NCI-H1930 (cell line): ENCODE measurements at places on chromosomes 2 and 18.

DNA sequence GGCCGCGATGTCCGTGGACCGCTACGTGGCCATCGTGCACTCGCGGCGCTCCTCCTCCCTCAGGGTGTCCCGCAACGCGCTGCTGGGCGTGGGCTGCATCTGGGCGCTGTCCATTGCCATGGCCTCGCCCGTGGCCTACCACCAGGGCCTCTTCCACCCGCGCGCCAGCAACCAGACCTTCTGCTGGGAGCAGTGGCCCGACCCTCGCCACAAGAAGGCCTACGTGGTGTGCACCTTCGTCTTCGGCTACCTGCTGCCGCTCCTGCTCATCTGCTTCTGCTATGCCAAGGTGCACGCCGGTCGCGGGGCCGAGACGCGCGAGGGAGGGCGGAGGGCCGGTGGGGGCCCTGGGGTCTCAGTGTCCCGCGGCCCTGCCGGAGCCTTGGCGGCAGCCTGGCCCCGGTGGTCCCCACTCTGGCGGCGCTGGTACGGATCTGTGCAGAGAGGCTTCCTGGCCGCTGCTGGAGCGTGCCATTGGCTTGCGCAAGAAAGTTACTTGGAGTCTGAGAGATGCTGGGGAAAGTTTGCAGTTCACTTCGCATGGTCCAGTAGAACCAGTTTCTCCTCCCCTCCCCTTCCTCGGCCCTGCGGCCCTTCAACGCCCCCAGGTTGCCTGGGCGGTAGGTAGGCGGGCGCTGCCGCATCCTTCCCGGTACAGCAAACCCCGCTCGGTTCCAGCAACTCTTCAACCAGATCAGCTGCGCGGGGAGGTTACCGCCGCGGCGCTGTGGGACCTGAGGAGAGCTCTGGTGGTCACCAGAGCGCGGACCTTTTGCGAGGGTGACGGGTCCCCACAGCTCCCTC, 1.5 kb downstream of the GALR1 start:
- no peak for DNase-seq

- no peak for DNase-seq
Measured at GRCh38 chr2:119282996-119283511, 59.4 kb downstream of the STEAP3 start.

- DNase-seq = no peak
Measured at GRCh38 chr18:3524706-3525105, 74.7 kb downstream of the TGIF1 start.

DNA sequence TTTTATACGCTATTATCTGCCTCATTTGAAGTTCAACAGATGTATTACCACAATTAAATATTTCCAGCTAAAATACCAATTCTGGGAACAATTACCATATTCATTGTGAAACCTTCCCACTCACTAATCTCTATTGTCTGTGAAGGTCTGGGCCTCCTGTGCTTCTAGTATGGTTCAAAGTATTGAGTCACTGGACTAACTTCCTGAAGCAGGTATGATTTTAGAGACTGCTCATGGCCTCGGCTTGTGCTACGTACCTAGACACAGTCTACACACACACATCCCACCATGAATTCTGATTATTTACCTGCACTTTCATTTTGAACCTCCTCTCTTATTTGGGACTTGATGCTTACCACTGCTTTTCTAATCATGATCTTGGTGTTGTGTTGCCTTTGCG, 180.7 kb upstream of the EPHA4 start:
- DNase-seq = no peak

- DNase-seq = no peak
Measured at GRCh38 chr18:29307231-29307630, 1130.3 kb upstream of the CDH2 start.

GRCh38 chr2:160541745-160542144, 48.1 kb upstream of the RBMS1 start:
- no peak for DNase-seq

- DNase-seq = no peak
Measured at GRCh38 chr2:191115391-191115790, 35.4 kb downstream of the STAT4 start.
